Esophagus muscularis mucosa (tissue), 4 donors: ENCODE measurements at places on chromosomes 2 and 18. TPM values are rescaled to one million over a fixed set of nuclear protein-coding genes. Genes with fewer than 3 reads are reported as not detected.

- DNase-seq = no peak
Observed at GRCh38 chr2:189751080-189751658, 11.4 kb downstream of the OSGEPL1 start.

GRCh38 chr2:235521844-235522243, 28.0 kb downstream of the AGAP1 start:
- no peak for DNase-seq

GRCh38 chr2:65870826-65871225, 438.4 kb upstream of the SPRED2 start:
- DNase-seq = no peak

DNA sequence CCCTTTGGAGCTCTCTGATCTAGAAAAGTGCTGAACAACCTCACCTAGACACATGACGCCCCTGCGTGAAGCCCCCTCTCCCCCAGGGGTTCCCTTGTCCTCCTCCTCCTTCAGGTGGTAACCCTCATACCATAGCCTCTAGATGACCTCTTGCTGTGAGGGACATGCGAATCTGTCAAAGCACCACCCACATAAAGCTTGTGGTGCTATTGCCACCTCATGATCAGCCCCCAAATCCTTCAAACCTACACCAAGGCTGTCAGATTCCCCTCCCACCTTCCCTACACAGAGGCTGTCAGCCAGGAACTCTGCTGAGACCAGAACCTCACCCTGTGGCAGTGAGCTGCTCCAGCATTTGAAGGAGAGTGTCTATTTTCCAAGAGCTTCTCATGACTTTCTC, 43.1 kb upstream of the TEX51 start:
- DNase-seq = peak; percentile 83

DNA sequence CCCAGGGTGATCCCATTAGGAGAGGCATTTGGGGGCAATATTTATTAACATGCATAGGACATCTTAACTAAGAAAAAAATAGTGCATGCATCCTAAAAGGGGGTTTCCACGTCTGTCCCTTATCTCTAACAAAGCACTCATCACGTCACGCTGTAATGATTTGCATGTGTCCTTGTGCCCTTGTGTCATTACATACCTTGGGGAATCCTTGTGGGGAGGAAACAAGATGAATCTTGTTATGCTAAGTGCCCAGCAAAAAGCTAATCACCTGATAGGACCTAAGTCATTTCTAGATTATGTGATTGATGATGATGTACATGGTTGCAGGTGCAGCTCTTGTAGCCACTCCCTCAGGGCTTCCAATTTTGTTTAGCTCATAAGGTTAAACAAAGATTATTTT, 250.9 kb downstream of the FBXO15 start:
- DNase-seq = no peak

- DNase-seq = no peak
Observed at GRCh38 chr2:190123956-190124355, 61.4 kb upstream of the MSTN start.

GRCh38 chr2:80363791-80364349, 59.3 kb upstream of the LRRTM1 start:
- DNase-seq = no peak

GRCh38 chr2:124875627-124876244, 850.6 kb downstream of the CNTNAP5 start:
- no peak for DNase-seq

DNA sequence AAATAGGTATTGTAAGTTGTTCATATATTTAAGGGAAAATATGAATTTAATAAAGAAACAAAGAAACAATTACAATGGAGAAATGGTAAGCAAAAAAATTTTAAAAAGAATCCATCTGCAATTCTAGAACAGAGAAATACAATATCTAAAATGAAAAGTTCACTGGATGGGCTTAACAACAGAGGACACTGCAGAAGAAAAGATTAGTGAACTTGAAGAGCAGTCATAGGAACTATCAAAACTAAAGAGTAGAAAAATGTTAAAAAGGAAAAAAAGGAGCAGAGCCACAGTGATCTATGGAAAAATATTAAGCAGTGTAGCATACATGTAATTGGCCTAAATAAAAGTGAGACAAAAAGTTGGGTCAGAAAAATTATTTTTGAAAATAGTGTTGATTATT, 83.5 kb downstream of the ALK start:
- no peak for DNase-seq

- DNase-seq = no peak
Observed at GRCh38 chr2:241882091-241882625, 12.6 kb downstream of the RTP5 start.

DNA sequence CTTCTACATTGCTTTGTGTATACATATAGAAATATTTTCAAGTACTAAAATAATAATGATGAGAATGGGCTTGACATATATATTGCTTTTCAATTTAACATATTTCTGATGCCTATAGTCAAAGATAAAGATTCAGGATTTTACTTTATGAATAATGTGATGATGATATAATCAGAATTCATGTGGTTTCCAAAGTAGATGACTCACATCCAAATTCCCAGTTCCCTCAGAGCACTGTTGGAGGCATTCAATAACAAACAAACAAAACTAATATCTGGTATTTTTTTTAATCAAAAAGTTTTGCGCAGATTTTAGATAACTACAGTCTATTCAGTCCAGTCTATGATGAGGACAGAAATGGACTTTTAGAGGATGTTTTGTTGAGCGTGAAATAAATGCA, 2094.5 kb upstream of the CELF4 start:
- DNase-seq = no peak

The LHCGR gene
- total RNA-seq = 4.6 TPM

The MRO gene
- total RNA-seq = 1.4 TPM

The WDSUB1 gene
- total RNA-seq = 5.2 TPM
